ENCODE measurements at places on chromosomes 7 and 10.

DNA sequence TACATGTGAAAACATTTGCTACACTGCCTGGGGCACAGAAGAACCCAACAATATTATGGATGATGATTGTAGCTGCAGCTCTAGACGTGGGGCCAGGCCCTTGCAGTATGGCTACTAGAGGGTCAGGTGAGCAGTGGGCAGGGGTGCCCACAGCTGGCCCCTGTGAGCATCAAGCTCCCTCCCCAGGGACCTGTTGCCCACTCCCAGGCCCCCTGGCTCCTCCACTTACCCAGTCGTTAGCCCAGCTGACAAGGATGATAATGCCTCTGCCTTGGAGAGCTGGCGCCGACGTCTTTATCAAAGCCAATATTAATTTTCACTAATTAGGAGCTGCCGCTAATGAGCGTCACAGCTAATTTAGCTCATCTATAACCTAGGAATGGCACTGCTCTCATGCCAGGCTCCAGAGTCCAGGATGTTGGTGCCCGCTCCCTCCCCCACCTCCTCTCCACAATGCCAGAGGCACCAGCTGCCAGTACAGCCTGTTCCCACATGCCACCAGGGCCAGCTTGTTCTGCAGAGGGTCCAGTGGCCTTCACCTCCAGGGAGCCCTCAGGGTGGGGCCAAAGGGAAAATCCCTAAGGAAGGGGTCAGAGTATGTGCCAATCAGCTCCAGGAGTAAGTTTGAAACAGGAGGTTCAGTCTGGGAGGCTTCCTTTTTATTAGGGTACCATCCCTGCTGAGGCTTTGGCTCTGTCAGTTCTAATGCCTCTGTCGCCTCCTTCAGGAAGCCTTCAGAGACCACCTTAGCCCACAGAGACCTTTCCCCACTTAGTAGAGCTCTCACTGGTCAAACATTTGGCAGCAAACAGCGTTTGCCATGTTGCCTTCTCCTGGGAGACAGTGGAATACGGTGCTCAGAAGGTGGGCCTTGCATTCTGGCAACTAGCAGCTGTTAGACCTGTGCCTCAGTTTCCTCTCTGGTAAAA, 77.2 kb downstream of the CDH23 start:
- DNase-seq: no peak

DNA sequence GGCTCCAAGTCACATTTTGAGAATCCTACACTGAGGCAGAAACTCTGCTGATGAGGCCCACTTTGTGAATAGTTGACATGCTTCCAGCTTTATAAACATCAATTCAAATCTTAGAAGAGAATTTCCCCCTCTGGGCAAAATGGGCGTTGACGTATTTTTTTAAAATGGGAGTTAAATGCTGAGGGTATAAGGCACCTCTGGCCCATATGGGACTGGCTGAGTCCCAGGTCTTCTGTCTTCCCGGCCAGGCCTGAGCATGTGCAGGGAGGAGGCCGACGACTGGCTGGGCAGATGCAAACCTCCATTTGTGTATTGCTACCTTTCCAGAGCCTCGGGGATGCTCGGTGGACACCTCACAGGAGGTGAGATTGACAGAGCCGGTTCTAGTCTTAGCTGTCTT, 37.7 kb downstream of the BUB3 start:
- no peak for DNase-seq

DNA sequence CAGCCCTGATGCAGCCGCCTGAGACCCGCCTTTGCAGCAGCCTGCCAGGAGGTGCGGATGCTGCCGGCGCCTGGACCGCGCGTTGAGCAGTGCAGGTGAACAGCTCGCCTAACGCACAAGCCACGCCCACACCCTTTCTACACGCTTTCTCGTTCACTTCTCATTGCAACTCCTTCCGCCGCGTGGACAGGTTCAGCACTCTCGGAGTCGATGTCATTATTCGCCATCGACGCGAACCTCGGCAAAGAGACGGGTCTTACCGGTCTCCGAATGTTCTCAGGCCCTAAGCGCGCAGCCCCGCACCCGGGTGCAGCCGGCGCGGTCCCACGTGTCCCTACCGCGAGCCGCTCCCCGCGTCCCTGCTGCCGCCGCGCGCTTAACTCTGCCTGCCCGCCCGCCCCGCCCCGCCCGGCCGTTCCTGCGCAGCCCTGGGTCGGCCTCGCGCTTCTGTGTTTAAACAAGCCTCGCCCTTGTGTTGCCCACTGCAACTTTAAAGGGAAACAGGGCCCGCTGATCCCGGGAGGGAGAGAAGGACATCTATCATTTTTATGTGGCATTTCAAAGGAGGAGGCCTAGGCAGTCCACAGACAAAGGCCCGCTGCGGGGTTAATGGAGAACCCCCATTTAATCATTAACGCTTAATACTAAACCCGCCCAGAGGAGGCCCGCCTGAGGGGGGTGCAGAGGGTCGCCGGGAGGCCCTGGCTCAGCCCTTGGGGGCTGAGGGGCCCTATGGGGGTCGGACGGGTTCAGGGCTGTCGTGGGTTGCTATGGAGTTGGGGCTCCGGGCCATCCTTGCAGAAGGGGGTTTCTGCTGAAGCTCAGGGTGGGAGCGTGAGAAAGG, 128.5 kb downstream of the WDR11 start:
- DNase-seq: no peak

GRCh38 chr10:74096777-74097176, 53.9 kb downstream of the AP3M1 start:
- DNase-seq: no peak

DNA sequence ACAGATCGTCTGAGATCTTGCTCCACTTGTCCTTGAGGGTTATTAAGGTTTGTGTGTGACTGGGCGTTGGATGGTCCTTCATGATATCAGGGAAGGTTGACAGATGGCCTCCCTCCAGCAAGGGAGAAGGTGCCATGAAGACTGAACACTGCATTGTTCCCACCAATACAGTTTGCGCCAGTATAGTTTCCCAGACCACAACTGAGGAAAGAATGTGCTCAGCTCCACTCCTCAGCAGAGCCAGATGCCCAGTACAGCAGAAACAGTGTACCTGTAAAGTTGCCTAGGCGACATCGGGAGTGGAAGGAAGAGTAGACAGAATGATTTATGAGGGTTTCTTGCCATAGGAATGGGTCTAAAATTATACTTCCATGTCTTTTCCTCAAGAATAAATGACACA, 137.5 kb downstream of the ST7 start:
- peak; percentile 31 for DNase-seq

DNA sequence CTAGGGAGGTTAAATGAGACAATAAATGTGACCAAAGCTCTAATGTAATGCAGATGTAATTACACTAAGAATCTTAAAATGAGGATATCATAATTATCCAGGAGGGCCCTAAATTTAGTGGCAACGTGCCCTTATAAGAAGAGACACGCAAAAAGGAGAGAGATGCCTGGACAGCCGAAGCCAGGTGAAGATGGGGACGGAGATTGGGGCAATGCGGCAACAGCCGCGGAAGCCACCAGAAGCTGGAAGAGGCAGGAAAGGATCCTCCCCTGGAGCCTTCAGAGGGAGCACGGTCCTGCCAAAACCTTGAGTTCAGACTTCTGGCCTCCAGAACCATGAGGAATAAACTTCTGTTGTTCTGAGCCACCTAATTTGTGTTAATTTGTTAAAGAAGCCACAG, 25.3 kb upstream of the C10orf71 start:
- no peak for DNase-seq

- no peak for DNase-seq
Observed at GRCh38 chr7:459584-460373, 59.9 kb downstream of the PDGFA start.
